Left colon (tissue), 2 donors: ENCODE measurements at places on chromosomes 5 and 9. TPM values are rescaled to one million over a fixed set of nuclear protein-coding genes. Genes with fewer than 3 reads are reported as not detected.

PPP2R2B gene
- total RNA-seq: 1.1 TPM

DNA sequence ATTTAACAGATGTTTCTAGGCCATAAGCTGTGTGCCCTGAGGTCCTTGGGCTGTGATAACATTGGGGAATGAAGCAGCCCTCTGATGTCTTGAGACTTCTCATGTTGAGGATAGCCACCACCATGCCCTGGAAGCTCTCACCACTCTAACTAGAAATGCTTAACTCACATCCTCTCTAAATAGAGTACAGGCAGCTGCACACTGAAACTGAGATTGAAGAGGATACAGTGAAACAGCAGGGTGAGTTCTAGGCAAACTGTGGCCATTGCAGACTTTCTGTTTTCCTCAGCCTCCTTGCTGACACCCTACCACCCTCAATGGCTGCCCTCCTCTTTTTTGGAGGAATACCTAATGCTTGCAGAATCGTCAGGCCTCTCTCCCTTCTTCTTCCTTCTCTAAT lies 22.4 kb downstream of the UTP15 start:
- DNase-seq: no peak

- DNase-seq: no peak
Observed at GRCh38 chr5:169652057-169652456, 15.0 kb downstream of the DOCK2 start.

MOB3B gene
- 47.1 TPM for total RNA-seq

- no peak for DNase-seq
Observed at GRCh38 chr5:115435778-115436712, 108.5 kb downstream of the FEM1C start.

GRCh38 chr9:129648092-129648763 lies 6.3 kb upstream of the ASB6 start:
- no peak for DNase-seq

- DNase-seq: no peak
Observed at GRCh38 chr9:97388721-97389238, 23.1 kb upstream of the TDRD7 start.

CCL21 gene
- 27.5 TPM for total RNA-seq

DNA sequence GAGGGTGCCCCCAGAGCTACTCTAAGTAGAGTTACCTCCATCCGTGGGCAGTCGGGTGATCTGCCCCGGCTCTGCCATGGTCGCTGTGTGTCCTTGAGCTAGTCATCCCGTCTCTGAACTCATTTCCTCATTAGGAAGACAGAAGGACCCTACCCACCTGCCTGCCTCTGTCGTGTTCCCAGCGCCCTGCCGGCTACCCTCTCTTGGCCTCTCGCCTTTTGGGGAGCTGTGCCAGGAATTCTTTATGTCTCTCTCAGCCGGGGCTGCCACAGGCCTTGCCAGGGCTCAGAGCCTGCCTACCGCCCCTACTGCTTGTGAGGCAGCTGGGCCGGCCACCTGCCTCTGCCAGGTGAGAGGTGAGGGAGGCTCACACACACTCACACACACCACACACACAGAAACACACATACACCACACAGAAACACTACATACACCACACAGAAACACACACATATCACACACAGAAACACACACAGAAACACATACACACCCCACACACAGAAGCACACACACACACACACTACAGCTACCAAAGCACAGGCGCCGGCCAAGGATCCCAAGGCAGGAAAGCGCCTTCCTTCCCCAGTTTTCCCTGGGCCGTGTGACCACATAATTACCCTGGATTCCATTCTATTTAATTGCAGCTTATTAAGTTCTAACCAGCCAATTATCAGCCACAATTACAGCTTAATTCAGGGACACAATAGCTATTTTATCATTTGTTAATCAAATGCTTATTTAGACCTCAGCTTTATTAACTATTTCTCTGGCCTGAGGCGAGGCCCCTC lies 41.7 kb downstream of the UNC5A start:
- DNase-seq: no peak

- DNase-seq: no peak
Observed at GRCh38 chr5:163473635-163474243, 13.3 kb downstream of the HMMR start.
